ENCODE measurements at places on chromosomes 12 and 14. TPM values are rescaled to one million over a fixed set of nuclear protein-coding genes. Genes with fewer than 3 reads are reported as not detected.
A peak's percentile ranks its signal among the peaks of the same experiment; 100 is the strongest.

- DNase-seq = no peak
These were observed 113.4 kb upstream of the SCAF11 start for GRCh38 chr12:46103559-46104383.

- peak; percentile 57 for DNase-seq
These were observed at the start of gene LRRC9 for GRCh38 chr14:59919570-59920377. TSS of gene LRRC9 (plus strand) at chr14:59920144.

DNA sequence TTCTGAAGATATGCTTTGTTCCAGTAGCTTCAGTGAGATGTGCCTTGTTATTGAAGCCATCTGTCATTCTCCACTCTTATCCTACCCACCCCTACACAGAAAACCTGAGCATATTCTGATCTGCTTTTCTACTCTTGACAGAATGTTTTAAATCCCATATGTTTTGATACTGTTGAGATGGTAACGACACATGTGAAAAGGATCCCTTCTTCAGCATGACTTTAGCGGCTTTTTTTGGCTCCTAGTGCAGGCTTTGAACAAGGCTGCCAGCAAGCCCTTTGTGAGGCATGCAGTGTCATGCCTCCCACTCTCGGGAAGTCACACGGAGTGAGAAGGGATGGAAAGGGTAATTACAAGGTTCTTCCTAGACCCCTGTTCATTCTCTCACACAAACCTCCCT, 228.8 kb upstream of the RGS6 start:
- DNase-seq = no peak

GRCh38 chr12:12803186-12803585, 10.0 kb upstream of the DDX47 start:
- DNase-seq = no peak

- no peak for DNase-seq
These were observed 21.5 kb downstream of the SCARB1 start for GRCh38 chr12:124842073-124842749.

DNA sequence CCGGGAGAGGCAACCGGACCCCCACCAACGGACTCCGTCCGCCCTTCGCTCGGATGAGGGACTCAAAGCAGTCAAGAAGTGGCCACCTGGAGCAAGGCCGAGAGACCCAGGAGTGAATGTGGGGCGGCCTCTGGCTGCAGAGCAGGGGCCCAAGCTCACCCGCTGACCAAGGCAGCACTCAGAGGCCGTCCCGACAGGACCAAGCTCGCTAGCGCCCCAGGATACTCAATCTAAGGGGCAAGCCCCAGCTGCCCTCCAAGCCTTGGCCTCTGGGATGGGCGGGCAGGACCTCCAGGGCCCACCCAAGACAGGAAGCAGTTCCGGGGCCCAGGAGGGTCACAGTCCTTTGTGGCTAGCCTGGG, 936 bp downstream of the AKT1 start:
- no peak for DNase-seq

DNA sequence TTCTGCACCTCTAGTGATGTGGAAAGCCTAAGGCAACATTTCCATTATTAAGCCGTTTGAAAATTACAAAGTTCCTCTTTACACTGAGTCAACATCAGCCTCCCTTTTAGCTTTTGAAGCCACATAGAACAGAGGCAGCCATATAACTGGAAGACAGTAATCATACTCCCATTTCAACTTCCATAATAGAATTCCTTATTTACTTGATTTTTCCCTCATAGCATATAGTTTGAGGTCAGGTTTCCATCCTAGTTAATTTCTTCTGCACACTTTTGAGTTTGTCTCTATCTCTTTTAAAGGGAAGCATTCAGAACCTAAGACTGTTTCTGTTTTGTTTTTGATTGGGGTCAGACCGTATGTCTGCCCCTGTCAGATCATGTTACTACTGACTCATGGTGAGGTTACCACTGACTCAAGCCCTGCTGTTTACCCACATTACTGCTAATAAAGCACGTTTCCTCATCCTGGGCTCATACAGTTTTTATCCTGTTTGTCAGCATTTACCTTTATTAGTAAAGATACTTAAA, 161.0 kb downstream of the SLC38A4 start:
- no peak for DNase-seq

DNA sequence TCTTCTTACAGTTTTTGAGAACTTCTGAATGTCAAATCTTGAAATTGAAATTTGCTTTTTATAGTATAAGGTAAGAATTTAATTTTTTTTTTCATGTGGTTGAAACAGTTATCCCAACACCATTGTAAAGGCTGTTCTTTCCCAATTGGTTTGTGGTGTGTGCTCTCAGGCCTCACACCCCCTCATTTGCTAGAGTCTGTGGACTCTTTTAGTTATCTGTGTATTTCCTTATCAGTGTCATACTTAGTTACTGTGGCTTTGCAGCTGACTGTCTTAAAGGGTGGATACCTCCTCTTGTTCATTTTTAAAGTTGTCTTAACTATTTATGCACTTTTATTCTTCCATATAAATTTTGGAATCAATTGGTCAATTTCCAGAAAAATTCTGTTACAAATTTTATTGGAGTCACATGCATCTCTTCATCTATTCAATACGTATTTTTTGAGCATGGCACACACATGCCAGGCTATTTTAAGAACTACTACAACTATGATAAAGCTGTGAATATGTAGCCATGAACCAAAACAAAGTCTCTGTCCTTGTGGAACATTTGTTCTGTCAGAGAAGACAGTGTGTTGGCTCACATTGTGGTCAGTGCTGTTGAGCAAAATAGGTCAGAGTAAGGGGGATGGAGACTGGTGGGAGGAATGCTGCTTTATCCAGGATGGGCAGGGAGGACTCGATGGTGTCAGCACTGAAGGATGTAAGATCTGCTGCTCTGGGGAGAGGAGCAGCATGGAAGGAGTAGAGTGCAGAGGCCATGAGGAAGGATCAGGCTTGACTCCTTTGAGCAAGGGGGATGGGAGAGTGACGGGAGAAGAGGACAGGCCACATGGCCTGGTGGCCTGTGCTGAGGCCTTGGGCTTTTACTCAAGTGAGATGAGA, 24.1 kb downstream of the FGF23 start:
- DNase-seq = no peak

DNA sequence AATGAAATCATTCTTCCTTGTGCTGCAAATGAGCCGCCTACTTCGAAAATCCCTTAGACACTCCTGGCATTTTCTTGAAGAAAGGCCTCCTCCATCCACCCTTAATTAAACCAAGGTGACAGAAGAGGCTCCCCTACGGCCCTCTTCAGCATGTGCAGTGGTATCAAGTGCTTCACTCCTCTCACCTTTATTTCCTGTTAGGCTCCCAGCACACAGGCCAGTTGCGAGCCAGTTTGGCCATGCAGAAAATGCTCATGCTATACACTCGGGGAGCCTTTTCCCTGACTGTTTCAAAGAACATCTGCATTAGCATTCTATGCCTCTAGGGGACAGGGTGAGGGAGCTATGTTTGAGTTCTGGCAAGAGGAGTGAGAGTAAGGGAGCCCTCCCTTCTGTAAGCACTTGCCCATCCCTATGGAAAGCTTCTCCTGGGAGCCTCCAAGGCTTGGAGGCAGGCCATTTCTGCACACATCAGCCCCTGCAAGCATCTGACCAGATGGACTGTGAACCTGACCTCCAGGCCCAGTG, 291.5 kb downstream of the RPS29 start:
- no peak for DNase-seq

- no peak for DNase-seq
These were observed 9.0 kb upstream of the MLEC start for GRCh38 chr12:120677765-120678473.

- no peak for DNase-seq
These were observed 40.2 kb downstream of the SPRING1 start for GRCh38 chr12:116697716-116698115.

GRCh38 chr12:2629051-2629450, 165.7 kb upstream of the FKBP4 start:
- DNase-seq = no peak

GRCh38 chr14:61636291-61636690, 59.0 kb upstream of the HIF1A start:
- no peak for DNase-seq

DNA sequence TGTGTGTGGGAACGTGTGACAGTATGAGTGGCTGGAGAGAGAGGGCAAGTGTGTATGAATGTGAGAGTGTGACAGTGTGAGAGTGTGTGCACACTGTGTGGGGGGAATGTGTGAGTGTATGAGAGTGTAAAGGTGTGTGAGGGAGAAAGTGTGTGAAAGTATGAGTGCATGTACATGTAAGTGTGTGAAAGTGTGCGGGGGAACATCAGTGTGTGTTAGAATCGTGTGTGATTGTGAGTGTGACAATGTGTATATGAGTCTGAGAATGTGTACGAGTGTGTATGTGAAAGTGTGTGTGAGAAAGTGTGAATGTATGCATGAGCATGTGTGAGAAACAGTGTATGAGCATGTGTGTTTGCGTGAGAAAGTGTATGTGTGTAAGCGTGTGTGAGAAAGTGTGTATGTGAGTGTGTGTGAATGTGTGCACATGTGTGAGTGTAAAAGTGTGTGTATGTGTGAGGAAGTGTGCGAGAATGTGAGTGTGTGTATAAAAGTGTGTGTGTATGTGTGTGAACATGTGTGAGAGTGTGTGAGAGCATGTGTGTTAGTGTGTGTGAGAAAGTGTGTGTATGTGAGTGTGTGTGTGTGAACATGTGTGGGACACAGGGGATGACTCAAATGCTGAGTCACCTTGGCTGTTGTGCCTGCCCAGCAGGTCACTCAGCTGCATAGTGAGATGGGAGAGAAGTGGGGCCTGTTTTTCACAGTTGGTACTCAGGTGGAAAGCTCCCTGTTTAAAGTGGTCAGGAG, 220.5 kb upstream of the TBX3 start:
- DNase-seq = no peak

- DNase-seq = no peak
These were observed at the start of gene RASSF9 for GRCh38 chr12:85836197-85837090. TSS of gene RASSF9 (minus strand) at chr12:85836409. CDS start at chr12:85836201, 208 bp downstream.

The CAND1 gene
- total RNA-seq = 197 TPM

The DPPA3 gene
- not detected for total RNA-seq

The NEUROD4 gene
- not detected for total RNA-seq

The HSPB8 gene
- not detected for total RNA-seq

The FAIM2 gene
- total RNA-seq = 0.44 TPM

The TAS2R19 gene
- 0.78 TPM for total RNA-seq

The SAMD15 gene
- total RNA-seq = 1.0 TPM

The TSPAN8 gene
- total RNA-seq = not detected

Data from CD8-positive, alpha-beta memory T cell (primary cell).